Endodermal cell (in vitro differentiated cells): ENCODE measurements at places on chromosomes 1 and 21.

- no peak for DNase-seq
Measured at GRCh38 chr1:244021427-244021826, 29.7 kb upstream of the ZBTB18 start.

DNA sequence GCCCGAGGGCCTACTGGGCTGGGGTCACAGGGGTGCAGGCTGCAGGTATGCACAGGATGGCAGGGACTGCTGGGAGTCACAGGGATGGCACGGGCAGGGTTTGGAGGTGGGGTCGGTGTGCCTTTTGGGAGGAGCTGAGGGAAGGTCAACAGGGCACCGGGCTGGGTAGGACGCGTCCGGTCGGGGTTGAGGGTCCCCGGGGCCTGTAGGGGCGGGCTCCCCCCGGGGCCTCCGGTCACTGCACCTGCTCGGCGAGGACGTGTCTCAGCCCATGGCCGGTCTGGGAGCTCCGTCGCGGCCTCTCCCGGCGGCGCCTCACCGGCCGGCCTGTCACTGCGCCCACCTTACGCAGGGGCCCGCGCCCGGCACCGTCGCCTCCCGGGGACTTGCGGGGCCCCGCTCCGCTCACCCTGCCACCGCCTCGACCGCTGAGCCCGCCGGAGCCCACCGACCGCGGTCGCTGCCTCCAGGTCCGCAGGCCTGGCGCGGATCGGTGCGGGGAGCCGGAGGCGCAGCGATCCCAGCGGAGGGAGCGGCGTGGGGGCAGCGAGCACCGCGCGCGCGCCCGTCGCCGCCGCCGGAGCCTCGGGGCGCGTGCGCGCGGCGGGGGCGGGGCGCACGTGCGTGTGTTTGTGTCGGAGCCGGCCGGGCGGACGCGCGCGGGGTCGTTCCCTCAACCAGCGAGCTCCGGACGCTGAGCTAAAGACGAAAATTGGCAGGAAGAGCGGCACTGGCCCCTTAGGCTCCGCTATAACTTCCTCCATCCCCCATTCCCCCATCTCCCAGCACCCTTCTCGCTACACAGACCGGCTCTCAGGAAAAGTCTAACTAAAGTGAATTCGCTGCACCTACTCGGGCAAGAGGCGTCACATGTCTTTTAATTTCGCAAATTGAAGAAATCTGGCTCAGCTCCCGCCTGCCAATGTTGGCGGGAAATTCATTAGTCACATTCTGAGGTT lies at the start of gene AMIGO1:
AMIGO1 (minus strand) TSS at position 552 of the 959 bp plus-strand sequence. CDS start 815 bp downstream, outside the sequence.
- peak; percentile 85 for DNase-seq

- peak; percentile 23 for DNase-seq
Measured at GRCh38 chr1:3029481-3029961, 8.3 kb downstream of the ACTRT2 start.

DNA sequence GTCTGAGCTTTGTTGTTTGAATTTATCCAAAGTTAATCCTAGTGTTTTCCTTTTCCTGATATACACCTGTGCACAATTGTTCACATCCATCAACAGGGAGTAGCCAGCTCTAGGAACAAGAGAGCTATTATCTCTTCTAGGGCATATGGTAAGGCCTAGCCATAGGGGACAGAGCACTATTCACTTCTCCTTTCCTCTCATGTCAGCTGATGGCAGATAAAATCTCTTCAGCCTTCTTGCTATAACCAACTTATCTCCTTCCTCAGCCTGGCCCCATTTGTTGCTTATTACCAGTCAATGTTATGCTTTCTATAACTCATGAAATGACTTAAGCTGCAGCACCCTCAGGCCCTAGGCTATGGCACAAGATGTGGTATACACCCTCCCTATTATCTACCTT lies 38.9 kb downstream of the PATJ start:
- no peak for DNase-seq

DNA sequence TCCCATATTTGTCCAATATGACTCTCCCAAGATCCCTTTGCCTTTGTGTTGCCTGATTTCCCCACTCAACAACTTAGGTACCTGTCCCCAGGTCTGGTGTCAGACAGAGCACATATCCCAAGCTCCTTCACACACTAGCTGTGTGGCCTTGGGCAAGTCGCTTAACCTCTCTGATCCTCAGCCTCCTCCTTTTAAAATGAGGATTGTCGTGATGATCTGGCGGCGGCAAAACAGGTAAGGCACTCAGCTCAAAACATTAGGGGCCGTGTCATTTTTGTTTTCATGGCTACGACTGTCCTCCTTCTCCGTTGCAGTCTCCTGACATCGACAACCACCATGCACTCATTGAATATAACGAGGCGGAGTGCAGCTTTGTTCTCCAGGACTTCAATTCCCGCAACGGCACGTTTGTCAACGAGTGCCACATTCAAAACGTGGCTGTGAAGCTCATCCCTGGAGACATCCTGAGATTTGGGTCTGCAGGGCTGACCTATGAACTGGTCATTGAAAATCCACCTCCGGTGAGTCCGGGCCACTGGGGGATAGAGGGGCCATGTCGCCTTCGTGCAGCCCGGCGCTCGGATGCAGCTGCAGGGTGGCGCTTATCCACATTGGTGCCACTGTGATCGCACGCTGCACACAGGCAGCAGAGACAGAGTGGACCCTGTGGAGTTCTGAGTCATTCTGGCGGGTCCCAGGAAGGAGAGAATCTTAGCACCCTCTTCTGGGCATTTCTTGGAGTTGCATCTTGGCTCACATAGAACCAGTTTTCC lies 25.2 kb downstream of the FHAD1 start:
- peak; percentile 89 for DNase-seq

GRCh38 chr1:43839056-43839455 lies 94.5 kb upstream of the ARTN start:
- no peak for DNase-seq

DNA sequence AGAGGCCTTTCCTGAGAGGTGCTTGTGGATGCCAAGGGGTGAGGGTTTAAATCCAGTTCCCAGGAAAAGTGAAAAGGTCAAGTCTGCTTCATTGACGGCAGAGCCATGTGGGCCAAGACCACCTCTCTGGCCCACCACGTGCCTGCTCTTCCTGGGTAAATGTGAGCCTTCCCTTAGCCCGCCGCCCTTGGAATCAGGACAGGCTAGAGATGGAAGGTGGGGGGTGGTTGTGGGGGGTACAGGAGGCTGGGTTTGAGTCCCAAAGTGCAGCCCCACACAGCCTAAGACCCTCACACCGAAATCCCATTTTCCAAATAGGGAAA lies 104.4 kb downstream of the EPHB2 start:
- DNase-seq, result no peak

GRCh38 chr1:180230416-180230790 lies 339 bp downstream of the LHX4 start:
- DNase-seq, result peak; percentile 82

DNA sequence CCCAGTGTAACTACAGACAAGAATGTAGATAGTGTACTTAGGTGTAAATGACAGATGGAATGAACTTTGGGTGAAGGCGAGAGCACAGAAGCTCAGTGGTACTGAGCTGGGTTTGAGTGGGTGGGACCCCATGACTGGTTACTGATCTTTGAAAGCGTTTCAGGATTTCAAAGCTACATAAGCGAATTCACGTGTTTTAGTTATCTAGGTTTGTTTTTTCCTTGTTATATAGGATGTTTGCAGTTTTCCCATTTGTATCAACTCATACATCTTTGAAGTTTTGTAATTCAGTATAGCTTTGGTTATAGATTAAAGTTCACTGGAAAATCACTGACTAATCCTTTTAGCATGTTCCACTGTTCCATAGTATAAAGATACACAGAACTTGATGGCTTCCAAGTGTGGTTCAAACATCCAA lies 182.5 kb downstream of the NFIA start:
- DNase-seq, result no peak

GRCh38 chr1:13825033-13825432 lies 125.0 kb downstream of the PRDM2 start:
- no peak for DNase-seq

DNA sequence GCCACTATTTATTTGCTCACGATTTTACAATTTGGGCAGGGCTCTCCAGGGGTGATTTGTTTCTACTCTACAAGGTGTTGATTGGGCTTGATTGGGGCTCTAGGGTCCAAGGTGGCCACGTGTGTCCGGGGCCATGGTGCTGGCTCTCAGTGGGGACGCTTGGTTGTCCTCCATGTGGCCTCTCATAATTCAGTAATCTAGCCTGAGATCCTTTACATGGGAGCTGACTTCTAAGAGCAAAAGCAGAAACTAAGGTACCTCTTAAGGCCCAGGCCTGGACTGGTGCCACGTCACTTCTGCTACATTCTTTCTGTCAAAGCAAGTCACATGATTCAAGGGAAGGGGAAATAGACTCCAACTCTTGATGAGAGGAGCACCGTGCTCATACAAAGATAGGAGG lies 8.1 kb upstream of the PSRC1 start:
- no peak for DNase-seq

GRCh38 chr1:23217421-23218115 lies at the start of gene HTR1D:
Gene HTR1D, minus strand, starts transcription at chr1:23217502. Its CDS starts 23,283 bp downstream, at chr1:23194219.
- peak; percentile 86 for DNase-seq

DNA sequence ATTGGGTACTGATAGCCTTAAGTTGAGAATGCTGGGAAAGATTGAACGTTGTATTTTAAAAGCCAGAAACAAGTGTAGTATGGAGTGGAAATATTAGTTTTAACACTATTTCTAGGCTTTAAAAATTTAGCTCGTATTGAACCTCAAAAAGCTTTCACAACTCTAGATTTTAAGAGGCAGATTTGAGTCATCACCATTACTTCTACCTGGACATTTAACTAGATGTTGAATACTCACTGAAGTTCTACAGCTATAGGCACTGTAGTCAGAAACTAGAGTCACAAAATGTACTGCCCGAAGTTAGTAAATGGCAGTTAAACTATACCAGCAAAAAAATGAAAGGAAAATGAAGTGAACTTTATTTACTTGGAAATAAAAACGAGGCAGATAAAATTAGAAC lies 96.5 kb downstream of the NEK7 start:
- no peak for DNase-seq

- no peak for DNase-seq
Measured at GRCh38 chr1:79741720-79742421, 735.3 kb upstream of the ADGRL4 start.

DNA sequence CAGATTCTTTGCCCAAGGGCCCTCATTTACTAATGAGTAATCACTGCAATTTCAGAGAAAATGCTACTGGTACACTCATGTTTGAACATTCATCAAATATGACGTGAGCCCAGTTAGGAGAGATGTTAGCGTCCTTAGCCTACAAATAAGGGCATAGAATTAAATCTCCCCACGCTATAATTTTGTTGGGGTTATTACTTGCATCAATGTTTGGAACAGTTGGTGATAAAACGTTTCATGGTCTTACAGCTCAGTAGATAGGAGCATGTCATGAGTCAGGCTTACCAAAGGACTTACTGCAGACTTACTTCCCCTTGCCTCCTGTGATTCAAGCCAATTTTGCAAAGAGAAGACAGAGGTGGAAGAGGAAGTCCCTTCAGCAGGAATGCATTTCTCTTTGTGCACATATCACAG lies 304.0 kb downstream of the KIF26B start:
- peak; percentile 6 for DNase-seq

GRCh38 chr1:42431514-42431913 lies 24.3 kb downstream of the ZMYND12 start:
- DNase-seq, result no peak

DNA sequence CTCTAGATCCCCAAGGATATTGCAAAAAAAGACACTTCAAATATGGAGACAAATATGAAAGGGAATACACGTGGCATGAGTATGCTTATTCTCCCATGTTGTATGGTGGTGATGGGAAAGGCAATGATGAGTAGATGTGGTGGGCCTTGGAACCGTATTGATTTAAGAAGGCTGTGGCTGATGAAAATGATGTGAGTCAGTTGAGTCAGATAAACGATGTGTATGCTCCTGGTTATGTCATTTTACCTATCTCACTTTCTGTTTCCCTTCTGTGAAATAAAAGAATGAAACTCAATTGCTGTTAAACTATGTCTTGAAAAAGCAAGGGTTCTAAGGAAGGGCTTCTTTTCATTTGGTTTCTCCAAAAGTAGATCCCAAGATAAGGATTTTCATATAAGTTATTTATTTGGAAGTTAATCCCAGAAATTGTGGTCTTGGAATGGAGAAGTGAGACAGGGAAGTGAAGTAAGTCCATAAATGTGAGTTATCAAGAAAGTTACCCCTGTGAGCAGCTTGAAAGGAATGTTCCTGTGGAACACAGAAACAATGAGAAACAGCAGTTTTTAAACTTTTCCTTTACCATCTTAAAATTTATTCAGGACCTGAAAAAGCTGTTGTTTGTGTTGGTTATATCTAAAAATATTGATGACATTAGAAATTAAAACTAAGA lies 292.0 kb downstream of the DUSP10 start:
- no peak for DNase-seq

GRCh38 chr1:53071167-53071865 lies 9.3 kb downstream of the PODN start:
- peak; percentile 36 for DNase-seq

- DNase-seq, result no peak
Measured at GRCh38 chr1:199096591-199096990, 457.8 kb downstream of the PTPRC start.

- DNase-seq, result no peak
Measured at GRCh38 chr1:14693949-14694348, 95.5 kb downstream of the KAZN start.

- DNase-seq, result no peak
Measured at GRCh38 chr21:38533887-38534286, 35.6 kb upstream of the ERG start.

DNA sequence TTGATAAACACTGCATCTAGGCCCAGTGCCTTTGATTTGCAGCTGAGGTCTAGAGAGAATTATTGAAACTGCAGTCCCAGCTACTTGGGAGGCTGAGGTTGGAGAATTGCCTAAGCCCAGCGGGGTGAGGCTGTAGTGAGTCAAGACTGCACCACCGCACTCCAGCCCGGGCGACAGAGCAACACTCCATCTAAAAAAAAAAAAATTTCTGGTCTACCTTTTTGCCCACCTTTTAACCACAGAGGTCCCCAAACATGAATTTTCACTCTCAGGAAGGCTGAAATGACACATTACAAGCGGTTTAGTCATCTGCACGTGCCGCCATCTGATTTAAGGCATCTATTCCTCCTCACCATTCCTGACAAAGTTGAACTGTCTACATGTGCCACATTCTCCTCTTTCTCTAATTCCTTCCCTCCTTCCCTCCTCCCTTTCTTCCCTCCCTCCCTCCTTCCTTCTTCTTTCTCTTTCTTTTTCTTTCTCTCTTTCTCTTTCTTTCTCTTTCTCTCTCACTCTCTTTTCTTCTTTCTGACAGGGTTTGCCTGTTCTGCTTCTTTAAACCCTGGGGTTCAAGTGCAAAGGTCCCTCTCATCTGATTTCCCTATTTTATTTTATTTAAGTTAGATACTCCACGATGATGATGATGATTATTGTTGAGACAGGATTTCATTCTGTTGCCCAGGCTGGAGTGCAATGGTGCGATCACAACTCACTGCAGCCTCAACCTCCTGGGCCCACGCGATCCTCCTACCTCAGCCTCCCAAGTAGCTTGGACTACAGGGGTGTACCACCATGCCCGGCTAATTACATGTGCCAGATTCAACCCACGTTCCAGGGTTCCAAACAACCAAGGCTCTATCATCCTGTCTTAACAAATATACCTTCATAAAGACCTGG lies 3.0 kb upstream of the SOD1 start:
- DNase-seq, result no peak

GRCh38 chr1:9600861-9601834 lies 12.4 kb downstream of the TMEM201 start:
- no peak for DNase-seq

- DNase-seq, result peak; percentile 55
Measured at GRCh38 chr1:50080904-50081586, 27.7 kb upstream of the ELAVL4 start.

GRCh38 chr1:170790175-170790574 lies 126.2 kb downstream of the PRRX1 start:
- DNase-seq, result no peak
